Natural killer cell (primary cell): ENCODE measurements at places on chromosomes 16 and 17. TPM values are rescaled to one million over a fixed set of nuclear protein-coding genes. Genes with fewer than 3 reads are reported as not detected.
A peak's percentile ranks its signal among the peaks of the same experiment; 100 is the strongest.

The SEPTIN12 gene
- 0.59 TPM for total RNA-seq

DNA sequence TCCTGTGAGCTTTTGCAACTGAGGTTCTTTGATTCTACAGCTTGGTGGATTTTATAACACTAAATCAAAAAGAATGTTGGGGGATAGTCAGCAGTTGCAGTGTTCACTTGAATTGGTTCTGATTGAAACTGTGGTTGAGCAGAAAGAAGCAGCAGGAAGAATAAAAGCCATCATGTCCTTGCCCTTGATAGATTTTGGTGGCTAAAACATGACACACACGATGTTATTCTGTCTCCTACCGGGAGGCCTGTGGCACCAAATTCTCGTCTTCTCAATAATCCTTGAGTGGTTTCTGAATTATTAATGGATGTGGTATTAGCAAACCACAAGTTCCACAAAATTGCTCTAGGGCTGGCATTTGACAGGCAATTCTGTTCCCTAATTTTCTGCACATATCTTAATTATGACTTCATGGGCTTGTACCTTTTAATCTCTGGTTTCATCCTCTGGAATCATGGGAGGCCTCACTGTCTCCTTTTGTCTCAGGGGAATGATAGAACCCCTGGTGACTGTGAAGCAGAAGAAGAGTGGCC, 338.2 kb downstream of the SNX29 start:
- no peak for DNase-seq

GRCh38 chr17:60577147-60577915, 22.7 kb upstream of the PPM1D start:
- peak; percentile 33 for DNase-seq

The NPIPB9 gene
- 13.7 TPM for total RNA-seq

The SLC12A3 gene
- total RNA-seq, result not detected

DNA sequence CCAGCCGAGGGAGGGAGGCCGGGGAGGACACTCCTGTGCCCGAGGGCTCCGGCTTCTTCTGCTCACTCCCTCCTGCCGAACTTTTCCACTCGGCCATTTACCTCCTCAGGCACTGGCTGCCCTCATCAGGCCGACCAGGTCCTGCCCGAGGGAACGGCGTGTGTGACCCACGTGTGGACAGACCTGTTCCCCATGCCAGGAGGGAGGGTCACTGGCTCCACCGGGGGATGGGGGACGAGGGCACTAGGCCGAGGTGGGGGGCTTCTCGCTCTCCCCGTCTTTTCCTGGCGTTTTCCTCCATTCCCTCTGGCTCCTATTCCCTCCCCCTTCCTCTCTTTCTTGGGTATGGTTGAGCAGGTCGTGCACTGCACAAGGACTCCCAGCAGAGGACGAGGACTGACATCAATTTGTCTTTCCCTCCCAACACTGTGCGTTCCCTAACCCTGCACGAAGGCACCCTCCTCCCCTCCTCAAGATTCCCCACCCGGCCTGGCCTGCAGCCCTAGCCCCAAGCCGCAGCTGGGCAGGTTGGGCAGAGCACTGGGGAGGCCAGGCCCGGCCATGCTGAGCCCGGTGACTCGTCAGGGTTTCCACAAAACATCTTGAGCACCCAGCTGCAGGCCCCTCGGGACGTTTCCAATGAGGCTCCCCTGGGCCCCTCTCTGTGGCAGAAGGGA, 3.2 kb upstream of the IL17C start:
- DNase-seq, result no peak

The TPSG1 gene
- not detected for total RNA-seq

The CORO6 gene
- 18.7 TPM for total RNA-seq

- no peak for DNase-seq
These were observed 34.8 kb upstream of the GAS7 start for GRCh38 chr17:10233161-10233560.

The PIRT gene
- total RNA-seq, result not detected

DNA sequence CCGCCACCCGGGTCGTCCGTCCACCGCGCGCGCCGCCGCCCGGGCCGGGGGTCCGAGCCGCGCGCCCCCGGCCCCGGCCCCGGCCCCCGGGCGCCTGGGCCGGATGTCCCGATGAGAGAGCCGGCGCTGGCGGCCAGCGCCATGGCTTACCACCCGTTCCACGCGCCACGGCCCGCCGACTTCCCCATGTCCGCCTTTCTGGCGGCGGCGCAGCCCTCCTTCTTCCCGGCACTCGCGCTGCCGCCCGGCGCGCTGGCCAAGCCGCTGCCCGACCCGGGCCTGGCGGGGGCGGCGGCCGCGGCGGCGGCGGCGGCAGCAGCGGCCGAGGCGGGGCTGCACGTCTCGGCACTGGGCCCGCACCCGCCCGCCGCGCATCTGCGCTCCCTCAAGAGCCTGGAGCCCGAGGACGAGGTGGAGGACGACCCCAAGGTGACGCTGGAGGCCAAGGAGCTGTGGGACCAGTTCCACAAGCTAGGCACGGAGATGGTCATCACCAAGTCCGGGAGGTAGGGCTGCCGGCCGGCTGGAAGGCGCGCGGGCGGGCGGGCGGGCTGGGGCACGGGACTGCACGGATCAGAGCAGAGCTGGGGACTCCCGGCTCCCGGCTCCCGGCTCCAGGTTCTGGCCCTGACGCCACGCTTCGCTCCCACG, 548 bp downstream of the TBX2 start:
- no peak for DNase-seq

The PDIA2 gene
- not detected for total RNA-seq

The METTL22 gene
- total RNA-seq, result 45.8 TPM

DNA sequence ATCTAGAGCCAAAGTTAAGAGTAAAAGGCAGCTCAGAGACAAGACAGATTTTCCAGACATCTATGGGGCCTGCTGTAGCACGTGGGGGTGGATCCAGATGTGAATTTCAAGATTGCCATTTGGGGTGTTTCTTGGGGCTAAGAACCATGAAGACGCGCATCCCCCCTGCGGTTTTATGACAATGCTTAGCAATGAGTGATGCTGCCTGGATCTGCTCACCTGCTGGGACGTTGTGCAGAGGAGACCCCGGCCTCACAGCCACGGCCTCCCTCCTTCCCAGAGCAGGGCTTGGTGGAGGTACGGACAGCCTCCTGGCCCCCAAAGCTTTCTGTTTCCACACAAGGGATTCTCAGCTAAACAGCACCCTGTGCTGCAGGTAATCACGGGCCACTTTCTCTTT, 151.5 kb upstream of the DYNLRB2 start:
- DNase-seq, result no peak

The RPL19 gene
- 1,484 TPM for total RNA-seq

GRCh38 chr17:41552455-41552854, 19.4 kb downstream of the KRT9 start:
- DNase-seq, result no peak

- no peak for DNase-seq
These were observed 50.9 kb upstream of the TEKT3 start for GRCh38 chr17:15392326-15392741.

- no peak for DNase-seq
These were observed 12.4 kb downstream of the TEX14 start for GRCh38 chr17:58679263-58680037.

The ASPA gene
- not detected for total RNA-seq

- DNase-seq, result no peak
These were observed 20.7 kb upstream of the IL21R start for GRCh38 chr16:27381236-27381635.

GRCh38 chr16:82160226-82160625, 9.8 kb downstream of the MPHOSPH6 start:
- no peak for DNase-seq

DNA sequence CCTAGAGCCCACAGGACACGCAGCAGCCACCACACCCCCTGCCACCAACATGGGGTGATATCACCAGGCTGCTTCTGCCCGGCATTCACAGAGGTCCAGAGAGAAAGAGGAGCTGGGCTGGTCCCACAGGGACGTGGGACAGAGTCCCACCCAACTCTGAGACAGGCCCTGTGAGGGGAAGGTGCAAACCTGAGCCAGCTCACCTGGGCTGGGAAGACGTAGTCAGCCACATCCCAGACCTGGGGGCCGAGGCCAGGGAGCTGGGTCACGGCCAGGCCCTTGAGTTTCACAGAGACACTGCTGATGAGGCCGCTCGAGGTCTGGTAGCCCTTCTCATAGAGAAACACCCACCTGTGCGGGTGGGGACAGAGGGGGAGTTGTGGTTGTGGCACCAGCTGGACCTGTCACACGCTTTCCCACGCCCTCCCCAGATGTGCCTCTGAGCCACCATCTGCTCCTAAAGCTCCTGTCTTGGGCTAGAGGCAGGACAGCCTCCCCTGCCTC, 11.2 kb downstream of the P2RX1 start:
- DNase-seq, result no peak

The RBFOX1 gene
- not detected for total RNA-seq

DNA sequence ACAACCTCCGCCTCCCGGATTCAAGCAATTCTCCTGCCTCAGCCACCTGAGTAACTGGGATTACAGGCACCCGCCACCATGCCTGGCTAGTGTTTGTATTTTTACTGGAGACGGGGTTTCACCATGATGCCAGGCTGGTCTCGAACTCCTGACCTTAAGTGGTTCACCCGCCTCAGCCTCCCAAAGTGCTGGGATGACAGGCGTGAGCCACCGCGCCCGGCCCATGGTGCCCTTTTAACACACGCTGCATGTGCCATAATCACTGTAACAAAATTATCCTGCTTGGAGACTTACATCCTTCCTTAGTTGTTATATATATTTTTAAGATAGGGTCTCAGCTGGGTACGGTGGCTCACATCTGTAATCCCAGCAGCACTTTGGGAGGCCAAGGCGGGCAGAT, 5.4 kb downstream of the CD7 start:
- no peak for DNase-seq

DNA sequence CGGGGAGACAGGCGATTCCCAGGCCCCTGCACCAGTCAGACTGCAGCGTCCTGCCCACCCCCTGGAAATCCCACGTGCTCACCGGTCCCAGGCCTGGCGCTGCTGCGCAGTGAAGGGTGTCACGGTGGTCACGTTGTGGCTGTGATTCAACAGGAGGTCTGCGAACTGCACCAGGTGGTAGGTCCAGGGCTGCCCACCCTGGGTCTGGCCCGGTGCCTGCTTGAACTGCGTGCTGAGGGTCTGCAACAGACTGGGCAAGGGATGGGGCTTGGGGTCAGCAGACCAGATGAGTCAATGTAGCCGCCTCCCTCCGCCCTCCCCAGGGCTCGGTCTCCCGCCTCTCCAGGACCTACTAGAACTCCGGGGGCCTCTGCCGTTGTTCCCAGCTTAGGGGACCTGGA, 7.1 kb downstream of the MYBBP1A start:
- no peak for DNase-seq

DNA sequence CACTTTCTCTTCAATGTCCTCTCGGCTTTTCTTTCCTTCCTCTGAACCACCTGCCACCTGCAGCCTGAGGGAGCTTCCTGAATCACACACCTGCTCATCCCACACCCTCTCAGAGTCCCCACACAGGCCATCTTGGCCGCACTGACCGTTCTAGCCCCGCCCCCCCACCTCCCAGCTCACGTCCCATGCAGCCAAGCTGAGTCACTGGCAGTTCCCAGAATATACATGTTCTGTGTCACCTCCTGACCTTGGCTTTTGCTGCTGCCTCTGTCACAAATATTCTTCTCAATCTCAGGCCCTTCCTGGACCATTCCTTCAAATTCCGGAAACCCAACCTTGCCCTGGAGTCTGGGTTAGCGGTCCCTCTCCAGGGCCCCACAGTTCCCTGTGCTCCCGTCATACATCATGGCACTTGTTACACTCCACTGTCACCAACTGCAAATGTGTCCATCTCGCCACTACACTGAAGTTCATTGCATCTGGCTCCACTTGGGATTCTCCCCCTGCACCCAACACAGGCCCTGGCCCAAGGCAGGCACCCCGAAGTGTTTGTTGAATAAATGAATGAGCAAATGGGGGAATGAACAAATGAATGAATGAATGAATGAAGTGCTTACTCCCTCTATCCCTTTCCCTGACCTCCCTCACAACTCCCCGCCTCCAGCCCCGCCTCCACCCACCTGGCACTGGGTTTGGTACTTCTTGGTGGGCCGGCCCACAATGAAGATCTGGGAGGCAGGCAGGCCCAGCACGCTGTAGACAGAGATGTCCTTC, 12.8 kb downstream of the PIMREG start:
- DNase-seq, result no peak

The E2F4 gene
- total RNA-seq, result 74.5 TPM

DNA sequence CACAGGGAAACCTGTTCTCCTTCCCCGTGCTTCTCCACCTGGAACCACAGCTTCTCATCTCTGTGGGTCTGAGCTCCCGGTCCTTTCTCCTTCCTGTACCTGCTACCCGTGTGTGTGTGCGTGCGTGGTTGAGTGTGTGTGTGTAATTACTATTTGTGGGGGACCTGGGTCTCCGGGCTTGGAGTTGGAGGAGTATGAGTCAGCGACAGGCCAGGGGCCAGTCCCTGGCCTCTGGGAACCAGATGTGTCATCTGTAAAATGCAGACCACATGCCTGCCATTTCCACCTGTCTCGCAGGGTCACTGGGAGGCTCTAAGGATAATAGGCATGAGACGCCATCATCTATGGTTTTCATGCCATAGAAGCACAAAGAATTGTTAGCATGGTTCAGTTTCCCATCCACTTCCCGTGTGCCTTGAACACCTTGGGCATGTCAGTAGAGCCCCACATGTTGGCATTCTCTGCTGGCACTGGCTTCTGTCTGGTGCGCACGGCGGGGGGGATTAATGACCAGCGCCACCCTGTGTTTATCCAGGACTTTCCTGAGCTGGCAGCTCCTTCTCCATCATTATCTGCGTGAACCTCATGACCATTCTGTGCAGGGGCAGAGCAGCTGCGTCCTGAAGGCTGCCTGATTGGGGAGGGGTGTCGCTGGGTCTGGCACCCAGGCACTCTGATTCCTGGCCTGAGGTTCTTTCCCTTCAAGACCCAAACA, 1.5 kb downstream of the ZNF205 start:
- no peak for DNase-seq

DNA sequence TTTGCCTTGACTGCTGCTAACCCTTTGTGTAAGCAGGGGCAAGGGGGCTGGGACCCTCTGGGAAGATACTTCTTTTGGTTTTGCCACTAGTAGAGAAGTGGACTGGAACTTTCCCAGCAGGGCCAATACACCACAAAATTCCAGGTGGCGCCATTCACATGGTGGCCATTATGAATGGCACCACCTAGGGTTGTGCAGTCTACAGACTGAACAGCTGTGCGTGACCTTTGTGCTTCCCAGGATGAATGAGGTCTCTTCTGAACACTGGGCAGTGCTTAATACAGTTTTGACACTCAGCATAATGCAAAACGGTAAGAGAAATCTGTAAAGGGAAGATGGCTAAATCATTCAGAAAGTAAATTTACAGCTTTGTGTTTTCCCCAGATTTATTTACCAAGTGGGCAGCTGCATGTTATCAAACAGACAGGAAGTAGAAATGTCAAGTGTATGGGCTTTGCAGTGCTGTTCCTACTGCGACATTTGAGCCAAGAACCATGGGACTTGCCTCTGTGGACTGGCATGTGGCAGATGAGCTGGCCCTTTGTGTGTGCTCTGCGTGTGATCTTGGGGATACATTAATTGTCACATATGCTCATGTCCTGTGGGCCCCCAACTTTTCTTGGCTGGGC, 9.2 kb downstream of the SYT17 start:
- DNase-seq, result no peak
